ENCODE measurements at places on chromosomes 6 and 20.
A peak's percentile ranks its signal among the peaks of the same experiment; 100 is the strongest.

DNA sequence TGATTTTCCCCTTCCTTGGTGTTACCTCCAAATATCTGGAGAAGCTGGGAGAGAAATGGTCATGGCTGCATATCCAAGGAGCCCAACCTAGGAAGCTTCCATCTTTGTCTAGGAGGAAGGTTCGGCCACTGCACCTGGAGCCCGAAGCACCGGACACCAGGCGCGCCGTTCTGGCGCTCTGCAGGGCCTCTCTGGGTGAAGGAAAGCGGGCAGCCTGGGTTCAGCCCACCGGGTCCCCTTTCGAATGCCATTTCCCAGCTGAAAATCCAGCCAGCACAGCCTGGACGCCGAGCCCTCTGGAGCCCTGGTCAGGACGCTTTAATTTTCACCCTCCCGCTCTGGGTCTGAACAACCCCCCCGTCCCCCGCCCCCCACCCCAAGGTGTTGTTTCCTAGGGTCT, 1.2 kb downstream of the LINC00237 start:
- DNase-seq: no peak

GRCh38 chr20:48298851-48299484, 513.7 kb upstream of the SULF2 start:
- DNase-seq: peak; percentile 90

- DNase-seq: no peak
Observed at GRCh38 chr6:82863781-82864180, 201.9 kb downstream of the UBE3D start.

- no peak for DNase-seq
Observed at GRCh38 chr6:105757512-105758200, 328.5 kb upstream of the PRDM1 start.

DNA sequence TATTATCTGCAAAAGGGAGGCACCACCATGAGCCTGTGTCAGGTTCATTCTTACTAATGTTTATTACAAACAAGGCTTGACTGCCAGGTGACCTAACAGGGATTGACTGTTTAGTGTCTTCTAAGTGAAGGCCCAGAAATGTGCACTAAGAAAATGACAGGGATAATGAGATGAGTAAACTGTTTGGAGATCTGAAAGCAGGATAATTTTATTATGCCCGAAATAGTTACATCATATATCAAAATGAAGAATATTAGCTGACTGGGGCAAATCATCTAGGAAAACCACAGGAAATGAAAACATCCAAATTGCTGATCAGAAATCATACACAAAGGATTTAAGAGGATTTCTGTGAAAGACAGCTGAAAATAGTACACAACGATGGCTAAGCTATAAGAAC, 516.7 kb downstream of the HDGFL1 start:
- no peak for DNase-seq

GRCh38 chr6:156045401-156046267, 590.0 kb upstream of the NOX3 start:
- DNase-seq: no peak

DNA sequence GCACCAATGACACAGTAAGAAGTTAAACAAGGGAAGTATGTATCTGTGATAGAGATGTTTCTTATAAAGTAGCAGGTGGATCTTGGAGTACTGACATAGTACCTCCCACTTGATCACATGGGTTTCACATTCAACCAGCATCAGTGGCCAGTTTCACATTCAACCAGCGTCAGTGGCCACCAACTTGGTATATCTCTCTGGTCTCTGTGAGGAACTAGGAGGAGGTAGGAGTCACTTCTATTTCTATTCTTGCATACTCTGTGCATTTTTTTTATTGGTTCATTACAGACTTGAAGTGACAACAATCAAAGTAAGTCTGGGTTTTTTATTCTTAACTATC, 200.3 kb upstream of the SIM1 start:
- DNase-seq: no peak

DNA sequence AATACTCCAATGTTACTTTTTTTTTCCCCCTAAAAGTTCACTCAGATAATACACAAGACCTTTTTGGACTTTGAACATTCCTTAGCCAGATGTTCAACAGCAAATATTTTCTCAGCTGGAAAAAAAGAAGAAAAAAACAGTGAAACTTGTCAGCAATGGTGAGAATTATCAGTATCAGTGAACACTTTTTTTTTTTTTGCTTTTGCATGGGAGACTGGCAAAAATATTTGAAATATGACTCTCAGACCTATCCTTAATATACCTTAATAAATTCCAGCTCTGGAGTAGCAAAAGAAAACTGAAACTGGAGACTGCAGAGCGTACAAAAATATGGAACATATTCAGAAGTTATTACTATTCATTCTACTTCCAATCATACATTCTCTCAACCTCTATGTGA, 92.3 kb downstream of the RFPL4B start:
- DNase-seq: no peak

DNA sequence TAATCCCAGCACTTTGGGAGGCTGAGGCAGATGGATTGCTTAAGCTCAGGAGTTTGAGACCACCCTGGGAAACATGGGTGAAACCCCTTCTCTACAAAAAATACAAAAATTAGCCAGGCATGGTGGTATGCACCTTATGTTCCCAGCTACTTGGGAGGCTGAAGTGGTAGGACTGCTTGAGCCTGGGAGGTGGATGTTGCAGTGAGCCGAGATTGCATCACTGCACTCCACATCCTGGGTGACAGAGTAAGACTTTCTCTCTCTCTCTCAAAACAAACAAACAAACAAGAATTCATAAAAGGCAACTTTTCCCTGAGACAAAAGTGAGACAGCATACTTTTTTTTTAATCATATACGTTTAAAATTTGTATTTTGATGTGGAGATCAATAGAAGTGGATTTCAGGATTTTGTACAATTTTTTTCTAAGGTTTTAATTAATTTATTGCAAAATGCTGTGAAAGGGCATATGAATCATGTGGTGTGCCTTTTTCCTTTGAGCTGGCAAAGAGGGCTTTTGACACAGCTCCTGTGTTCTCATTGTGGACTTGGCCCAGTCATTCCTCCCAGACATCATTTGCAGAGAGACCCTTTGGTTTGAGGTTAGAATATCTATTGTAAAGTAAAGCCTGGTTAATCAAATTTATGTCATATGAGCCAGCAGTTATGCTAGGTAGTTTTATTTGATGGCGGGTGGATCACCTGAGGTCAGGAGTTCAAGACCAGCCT, 77.1 kb downstream of the TULP4 start:
- DNase-seq: no peak

GRCh38 chr6:157881342-157881741, 58.3 kb downstream of the SNX9 start:
- no peak for DNase-seq

GRCh38 chr6:50654155-50654554, 59.2 kb upstream of the TFAP2D start:
- no peak for DNase-seq

DNA sequence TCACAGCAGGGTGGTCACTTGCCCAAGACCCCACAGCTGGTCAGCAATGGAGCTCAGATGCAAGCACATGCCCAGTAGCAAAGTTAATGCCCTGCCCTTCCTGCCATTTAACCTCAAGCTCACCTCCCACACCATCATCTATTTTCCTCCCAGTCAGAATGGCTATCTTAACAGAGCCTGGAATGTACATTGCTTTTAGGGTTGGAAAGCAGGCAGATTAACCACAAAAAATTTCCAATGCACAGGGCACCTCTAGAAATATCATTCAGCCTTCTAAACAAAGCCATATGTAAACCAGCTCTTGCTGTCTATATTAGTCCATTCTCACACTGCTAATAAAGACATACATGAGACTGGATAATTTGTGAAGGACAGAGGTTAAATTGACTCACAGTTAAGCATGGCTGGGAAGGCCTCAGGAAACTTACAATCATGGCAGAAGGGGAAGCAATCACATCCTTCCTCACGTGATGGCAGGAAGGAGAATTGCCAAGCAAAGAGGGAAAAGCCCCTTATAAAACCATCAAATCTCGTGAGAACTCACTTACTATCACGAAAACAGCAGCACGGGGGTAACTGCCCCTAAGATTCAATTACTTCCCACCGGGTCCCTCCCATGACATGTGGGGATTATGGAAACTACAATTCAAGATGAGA, 106.9 kb downstream of the FYN start:
- no peak for DNase-seq

DNA sequence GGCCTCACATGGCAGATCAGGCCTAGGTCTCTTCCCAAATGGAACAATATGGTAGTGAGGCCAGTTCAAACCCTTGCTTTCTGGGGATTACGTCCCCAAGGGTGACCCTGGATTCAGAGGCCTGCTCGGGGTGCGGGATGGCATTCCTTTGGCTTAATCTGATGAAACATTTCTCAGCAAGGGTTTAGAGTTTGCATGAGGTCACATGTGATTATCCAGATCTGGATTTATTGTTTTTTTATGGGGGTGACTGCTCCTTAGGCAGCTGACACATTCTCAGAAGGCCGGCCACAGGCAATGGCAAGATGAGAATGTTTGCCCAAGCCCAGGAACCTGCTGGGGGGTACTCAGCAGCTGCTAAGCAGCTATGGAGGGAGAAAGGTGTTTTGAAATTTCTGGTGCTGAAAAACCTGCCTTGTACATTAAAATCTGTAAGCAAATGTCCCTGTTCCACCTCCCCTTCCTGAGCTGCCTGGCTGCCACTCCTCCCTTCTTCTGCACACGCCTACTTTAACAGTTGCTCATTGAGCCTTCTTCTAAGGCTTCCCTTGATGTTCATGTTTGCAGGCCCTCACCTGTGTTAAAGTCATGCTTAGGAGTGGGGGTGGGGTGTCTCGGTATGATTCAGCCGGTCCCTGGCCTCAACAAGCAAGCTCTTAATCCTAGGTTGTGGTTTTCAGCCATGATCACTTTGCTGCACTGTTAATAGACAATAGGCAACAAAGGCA, 37.9 kb upstream of the FUCA2 start:
- DNase-seq: peak; percentile 64

DNA sequence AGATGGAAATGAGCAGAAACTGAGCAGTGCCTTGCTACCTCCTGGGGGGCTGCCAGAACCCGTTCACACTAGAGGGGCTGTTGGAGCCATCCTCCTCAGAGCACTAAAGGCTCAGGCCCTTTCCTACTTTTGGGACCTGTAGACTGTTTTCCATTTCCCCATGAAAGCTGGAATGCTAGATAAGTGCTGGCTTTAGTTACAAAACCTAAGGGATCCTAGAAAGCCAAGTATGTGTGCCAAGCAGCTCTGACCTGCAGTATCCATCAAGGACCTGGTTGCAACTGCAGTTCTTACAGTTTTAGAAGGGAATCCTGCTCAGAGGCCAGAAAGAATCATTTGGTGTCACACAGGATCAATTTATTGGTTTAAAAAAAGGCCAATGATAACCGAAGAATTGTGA, 176.7 kb upstream of the COL21A1 start:
- DNase-seq: no peak

DNA sequence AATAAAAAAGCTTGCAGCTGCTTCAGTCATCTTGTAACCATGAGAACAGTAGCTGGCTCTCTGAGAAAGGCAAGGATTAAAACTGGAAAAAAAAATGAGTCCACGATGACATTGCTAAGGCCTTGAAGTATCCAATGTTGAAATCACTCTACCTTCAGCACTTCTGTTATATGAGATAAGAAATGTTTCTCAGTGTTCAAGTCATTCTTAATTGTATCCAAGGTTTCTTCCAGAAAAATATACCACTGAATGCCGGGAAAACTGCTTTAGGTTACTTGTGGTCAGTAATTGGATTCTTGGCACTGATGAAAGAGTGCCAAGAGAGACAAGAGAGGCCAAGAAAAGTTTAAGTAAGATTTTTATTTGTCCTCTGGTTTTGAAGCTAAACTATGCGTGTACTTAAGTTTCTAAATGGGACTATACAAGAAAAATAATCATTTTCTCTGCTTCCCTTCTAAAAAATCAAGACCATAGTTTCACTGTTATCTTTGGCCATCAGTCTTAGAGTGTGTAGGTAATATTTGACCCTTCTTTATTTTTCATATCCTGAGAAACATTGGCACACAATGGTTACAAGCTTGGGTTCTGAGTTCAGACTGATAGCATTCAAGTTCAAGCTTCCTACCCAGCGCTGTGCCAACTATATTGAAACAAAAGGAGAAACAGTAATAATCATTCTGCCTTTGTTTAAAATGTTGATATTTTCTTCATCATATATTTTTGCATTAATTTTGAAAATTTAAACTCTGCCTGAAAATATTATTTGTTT, 84.6 kb downstream of the TRDN start:
- DNase-seq: no peak

- DNase-seq: no peak
Observed at GRCh38 chr6:52201046-52201445, 14.9 kb downstream of the IL17A start.

DNA sequence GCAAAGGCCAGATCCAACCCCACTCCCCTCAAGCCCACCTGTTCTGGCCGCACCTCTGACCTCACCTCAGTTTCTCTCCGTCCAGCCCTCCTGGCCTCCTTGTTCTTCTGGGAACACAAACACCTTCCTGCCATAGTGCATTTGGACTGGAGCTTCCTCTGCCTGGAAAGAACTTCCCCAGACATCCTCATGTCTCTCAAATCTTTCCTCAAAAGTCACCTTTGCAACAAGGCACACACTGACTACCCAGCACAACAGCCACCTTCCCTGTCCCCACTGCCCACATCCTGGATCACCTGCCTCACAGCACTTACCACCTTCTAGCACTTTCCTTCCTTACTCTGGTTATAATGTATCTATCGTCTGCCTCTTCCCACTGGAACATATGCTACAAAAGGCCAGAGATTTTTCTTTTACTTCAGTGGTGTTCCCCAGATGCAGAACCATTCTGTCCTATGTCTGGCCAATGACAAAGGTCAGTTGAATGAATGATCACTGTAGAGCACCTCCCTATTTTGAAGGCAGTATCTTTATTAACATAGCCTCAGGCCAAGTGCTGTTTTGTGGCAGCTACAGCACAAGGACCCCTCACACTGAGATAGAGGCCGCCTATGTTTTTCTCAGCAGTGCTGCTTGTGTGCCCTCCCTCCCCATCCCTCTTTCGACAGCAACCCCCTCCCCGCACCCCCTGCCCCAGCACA, 4.1 kb downstream of the HLA-B start:
- no peak for DNase-seq

GRCh38 chr6:89430201-89430962, 2.6 kb upstream of the ANKRD6 start:
- no peak for DNase-seq

- no peak for DNase-seq
Observed at GRCh38 chr6:134706806-134707205, 243.1 kb downstream of the ALDH8A1 start.

DNA sequence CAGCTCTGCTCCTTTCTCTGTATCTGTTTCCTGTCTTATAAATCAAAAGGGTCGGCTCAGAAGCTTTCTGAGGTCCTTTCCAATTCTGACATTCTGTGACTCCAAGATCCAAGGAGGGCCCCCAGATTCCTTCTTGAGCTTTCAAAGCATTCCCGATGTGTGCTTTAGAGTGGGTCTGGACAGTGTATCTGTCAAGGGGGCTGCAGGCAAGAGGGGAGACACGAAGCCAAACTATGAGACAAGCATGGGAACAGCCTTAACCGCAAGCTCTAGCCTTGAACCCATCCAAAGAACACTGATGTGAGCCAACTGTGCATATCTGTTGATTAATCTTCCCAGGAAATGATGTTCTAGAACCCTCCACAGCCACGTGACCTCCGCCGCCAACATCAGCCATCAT, 73.8 kb downstream of the TSHZ2 start:
- DNase-seq: no peak
